ENCODE measurements at places on chromosomes 13 and 19. TPM values are rescaled to one million over a fixed set of nuclear protein-coding genes. Genes with fewer than 3 reads are reported as not detected.

CD33 gene
- total RNA-seq = not detected

RFPL4A gene
- total RNA-seq = not detected

PRTN3 gene
- total RNA-seq = not detected

SCGB2B2 gene
- total RNA-seq = 0.26 TPM
